ENCODE measurements at places on chromosomes 6 and 20. TPM values are rescaled to one million over a fixed set of nuclear protein-coding genes. Genes with fewer than 3 reads are reported as not detected.

- no peak for DNase-seq
Observed at GRCh38 chr6:83231146-83231545, 38.0 kb downstream of the RWDD2A start.

DNA sequence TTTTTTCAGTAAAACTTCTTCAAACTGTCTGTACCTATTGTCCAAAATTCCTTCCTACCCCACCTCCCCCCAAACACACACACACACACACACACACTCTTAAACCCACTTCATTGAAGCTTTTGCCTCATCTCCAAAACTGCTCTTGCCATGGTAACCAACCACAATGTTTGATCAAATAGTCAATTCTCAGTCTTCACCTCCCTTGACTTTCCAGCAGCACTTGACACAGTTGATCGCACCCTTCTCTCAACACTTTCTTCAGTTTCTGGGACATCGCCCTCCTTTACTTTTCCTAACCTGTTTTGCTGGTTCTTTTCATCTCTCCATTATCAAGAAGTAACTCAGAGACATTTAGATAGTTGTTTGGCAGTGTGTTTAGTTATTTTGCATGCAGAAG lies 71.5 kb upstream of the COL21A1 start:
- DNase-seq, result no peak

Gene PRKN
- total RNA-seq, result 2.4 TPM

Gene SYCP2L
- total RNA-seq, result not detected

Gene PLCB4
- total RNA-seq, result 5.7 TPM

DNA sequence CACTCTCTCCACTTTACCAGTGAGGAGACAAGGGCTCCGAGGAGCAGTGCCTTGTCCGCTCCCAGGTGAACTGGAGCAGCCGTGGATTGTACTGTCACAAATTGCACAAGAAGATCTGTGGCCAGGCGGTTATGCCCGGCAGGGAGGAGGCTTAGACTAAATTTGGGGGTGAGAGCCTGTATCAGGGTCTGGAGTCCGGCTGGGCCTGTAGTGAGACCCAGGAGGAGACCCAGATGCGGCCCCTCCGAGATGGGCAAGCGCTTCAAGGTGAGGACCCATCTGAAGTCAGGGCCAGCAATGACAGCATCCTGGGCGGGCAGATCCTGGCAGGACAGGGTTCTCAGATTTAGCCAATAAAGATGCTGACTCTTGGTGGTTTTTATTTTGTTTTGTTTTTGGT lies 27.6 kb downstream of the BANF2 start:
- no peak for DNase-seq

Gene LY6G5C
- total RNA-seq, result 3.2 TPM

DNA sequence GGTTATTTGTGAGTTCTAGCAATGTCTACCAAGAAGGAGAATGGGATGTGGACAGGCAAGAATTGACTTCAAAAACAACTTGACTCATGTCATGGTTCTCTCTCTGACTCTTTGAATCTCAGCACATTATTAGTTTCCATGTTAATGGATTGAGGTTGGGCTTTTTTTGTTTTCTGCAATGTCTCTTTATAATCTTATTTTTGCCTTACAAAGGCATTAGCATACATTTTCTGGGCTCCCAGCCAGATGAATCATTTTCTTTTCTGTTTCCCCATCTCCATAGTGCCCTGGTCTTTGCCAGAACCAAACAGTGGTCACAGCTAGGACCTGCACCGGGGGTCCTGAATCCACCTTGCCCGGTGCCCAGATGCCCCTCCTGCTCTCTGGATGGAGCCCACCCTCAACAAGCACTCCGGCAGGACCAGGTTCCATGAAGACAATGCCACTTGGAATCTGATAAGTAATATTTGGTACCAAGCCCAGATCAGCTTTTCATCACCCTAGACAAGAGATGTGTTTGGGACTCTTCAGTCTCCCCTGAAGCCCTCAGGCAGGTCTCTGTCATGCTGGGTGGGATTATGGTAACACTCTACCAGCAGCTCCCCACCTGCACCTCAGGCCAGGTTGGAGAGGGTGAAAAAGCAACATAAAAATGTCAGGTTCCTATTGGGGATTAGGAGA lies 266.7 kb upstream of the SULF2 start:
- no peak for DNase-seq

Data from LHCN-M2 (cell line).